ENCODE measurements at places on chromosomes 16 and 17. TPM values are rescaled to one million over a fixed set of nuclear protein-coding genes. Genes with fewer than 3 reads are reported as not detected.

The PRSS53 gene
- total RNA-seq, result 0.39 TPM

- peak; percentile 10 for DNase-seq
Observed at GRCh38 chr17:52178012-52178411, 19.5 kb upstream of the CA10 start.

DNA sequence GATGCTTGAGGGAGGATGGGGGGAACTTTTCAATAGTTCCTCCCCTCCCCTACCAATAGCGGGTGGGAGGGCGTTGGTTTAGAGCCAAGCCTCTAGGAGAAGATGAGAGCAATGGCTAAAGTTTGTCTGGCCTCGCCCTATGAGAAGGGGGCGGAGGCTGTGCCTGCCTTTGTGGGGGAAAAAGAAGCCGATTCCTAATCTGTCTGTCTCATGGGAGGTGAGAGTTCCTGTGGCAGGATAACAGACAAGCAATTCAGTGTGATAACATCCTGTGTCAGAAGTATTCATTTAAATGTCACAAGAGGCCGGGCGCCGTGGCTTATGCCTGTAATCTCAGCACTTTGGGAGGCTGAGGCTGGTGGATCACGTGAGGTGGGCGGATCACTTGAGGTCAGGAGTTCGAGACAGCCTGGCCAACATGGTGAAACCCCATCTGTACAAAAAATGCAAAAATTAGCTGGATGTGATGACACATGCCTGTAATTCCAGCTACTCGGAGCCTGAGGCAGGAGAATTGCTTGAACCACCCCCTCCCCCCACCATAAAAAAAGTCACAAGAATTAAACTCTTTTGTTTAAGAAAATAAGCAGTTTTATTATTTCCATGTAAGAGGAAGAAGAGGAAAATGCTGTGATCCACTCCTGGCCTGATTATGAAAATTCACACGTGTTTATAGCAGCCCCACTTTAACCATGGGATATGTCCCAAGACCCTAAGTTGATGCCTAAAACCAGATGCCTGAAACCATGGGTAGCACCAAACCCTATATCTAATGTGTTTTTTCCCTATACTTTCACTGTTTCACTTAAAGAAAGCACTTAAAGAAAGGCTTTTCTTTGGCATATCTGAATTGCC, 1.7 kb downstream of the SLFN5 start:
- peak; percentile 78 for DNase-seq

- DNase-seq, result no peak
Observed at GRCh38 chr16:61555718-61556441, 480.4 kb downstream of the CDH8 start.

- no peak for DNase-seq
Observed at GRCh38 chr16:13527332-13527731, 392.6 kb upstream of the ERCC4 start.

The PITPNC1 gene
- total RNA-seq, result 21.7 TPM

DNA sequence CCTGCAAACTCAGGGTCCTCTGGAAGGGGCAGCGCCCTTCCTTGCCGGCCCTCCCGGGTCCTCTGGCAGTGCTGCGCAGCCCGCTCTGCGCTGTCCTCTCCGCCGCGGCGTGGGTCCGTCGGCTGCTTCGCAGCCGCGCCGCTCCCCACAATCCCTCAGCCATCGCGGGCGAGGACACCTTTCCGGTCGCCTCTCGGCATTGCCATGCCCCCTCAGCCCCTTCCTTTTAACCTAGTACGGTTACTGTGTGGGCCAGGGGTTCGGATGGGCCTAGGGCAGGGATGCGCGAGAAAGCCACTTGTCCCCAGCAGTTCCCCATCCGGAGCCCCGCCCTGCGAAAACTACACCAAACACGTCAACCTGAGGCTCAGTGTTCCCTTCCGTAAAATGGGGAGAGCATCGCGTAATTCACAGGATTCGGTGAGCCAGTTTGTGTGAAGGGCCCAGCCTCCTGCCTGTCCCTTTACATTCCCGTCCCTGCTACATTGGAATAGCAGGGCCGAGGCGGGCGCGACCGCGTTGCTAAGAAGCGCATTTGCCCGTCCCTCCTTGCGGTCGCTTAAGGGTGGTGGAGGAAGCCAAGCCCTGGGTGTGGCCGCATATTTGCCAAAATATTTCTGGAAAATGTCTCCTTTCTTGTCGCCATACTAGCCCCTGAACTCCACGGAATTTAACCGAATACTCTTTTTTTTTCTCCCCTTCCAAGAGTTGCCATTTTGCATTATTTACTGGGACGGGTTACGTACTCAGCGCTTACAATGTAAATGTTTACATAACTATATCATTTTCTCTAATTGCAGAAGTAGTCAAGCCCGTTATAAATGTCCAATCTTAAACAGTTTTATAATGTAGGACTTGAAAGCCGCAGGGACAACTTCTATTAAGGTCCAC, 13.2 kb downstream of the COPZ2 start:
- DNase-seq, result no peak

GRCh38 chr16:65989861-65990604, 376.5 kb upstream of the CDH5 start:
- DNase-seq, result no peak

DNA sequence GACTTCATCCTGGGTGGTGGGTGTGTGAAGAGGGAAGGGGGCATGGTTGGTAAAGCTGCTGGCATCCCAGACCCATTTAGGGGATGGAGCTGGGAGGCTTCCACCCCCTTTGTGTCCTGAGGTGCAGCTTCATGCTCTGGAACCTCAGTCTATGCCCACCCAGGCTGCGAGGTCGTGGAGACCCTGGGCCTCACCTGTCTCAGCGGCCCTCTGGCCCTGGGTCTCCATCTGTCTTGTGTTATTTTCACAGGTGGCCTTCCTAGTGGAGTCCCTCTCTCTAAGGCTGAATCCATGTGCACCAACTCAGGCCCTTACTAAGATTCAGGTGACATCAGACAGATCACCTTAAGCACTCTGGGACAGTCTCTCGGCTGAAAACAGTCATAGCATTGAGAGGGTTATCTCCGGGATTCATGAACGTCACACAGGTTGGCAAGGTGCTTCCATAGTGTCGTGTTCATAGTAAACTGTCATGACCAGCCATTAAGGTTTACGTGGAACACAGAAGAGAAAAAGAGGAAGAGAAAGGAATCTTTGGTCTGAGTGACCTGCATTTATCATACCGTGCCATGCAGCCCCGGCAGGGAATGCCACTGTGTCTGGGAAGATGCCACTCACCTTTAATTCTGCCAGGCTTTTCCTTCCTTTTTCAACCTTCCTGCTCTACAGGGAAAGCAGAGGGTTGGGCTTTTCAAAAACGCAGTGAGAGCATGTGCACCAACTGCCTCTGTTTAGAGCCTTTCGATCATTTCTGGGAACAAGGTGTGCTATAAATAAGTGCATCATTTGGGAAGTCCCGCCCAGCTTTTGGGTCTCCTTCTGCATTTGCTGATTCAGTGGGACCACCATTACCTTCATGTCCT, 4.5 kb upstream of the FOXL1 start:
- DNase-seq, result no peak

DNA sequence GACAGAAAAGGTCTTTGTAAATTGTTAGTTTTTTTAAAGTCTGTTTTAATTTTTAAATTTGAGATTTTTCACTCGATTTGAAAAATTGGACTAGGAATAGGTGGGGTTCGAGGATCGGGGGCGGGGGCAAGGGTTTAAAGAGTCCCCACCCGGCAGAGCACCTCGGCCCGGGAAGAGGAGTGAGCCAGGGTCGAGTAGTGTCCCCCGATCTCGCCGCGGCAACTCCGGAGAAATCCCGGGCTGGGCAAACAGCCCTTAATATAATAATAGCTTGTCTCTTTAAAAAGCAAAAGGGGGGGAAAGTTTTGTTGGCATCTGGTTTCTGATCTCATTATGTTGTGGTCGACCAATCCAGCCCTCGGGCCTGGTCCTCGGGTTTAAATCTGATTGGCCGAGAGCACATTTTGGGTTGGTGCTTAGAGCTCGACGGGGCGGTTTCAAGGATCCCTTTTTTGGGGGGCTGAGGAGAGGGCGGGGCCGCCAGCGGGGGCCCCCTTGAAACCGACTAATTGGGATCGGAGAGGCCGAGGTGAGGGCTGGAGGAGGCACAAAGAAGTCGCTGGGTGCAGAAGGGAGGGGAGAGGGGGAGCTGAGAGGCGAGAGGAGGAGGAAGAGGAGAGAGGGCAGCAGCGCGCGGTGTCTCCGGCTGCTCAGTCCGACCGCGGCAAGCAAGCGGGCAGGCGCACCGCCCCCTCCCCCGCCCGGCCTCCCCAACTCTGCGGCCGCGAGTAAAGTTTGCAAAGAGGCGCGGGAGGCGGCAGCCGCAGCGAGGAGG, at the start of gene FZD2:
Gene FZD2, plus strand, starts transcription at position 653 of the 775 bp plus-strand sequence. CDS start 205 bp downstream, outside the sequence.
- peak; percentile 57 for DNase-seq

The ARHGDIA gene
- total RNA-seq, result 97.7 TPM

DNA sequence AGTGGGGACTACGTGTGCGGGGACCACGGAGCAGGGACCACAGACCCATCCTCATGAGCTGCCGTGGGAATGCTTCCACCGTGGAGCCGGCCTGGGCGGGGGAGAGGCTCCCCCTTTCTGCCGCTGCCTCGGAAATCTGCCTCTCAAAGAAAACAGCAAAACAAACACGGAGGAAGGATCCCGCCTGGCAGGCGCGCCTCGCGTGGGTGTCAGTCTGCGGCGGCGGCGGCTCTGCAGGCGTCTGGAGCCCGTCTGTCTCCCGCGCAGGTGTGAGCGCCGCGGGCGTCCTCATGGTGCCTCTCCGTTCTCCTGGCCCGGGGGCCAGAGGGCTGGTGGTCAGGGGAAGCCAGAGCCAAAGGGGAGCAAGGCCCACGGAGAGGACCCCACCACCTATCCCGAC, 27.5 kb downstream of the GSE1 start:
- no peak for DNase-seq

- DNase-seq, result no peak
Observed at GRCh38 chr16:79519448-79519847, 81.1 kb downstream of the MAF start.

GRCh38 chr17:45982791-45983613, 16.0 kb upstream of the STH start:
- no peak for DNase-seq

The MT1E gene
- 108 TPM for total RNA-seq

DNA sequence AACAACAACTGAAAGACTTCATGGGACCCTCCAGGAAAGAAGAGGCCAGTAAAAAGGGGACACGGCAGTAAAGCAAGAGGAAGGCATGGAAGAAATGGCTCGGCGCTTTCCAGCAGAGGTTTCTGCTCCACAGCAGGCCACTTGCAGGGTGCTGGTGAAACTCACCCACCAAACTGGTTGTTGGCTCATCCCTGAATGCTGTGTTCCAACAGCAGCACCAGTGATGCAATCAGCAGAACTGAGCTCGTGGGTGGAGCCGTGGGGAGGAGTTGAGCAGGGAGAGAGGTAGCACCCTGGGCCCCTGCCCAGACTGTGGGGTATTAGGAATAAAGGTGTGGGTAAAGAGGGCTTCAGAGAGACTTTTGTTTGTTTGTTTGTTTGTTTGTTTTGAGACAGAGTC, 62.8 kb upstream of the ADCY9 start:
- no peak for DNase-seq

DNA sequence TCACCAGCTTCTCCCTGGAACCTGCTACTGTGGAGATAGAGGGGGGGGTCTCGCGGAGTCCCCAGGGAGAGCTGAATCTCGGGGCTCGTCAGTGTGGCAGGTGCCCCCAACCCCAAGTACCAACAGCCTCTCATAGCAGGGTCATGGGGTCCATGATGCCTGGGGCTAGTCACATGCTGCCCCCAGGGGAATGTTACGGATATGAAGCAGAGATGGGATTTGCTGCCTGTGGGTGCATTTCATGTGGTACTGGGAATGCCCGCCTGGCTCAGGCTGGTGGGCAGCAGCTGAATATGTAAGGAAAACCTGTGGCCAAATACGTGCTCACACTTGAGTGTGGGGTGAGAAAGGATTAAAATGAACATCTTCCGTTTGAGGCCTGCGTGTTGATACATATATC, 49.4 kb downstream of the MEAK7 start:
- DNase-seq, result no peak

- DNase-seq, result no peak
Observed at GRCh38 chr16:78100112-78100467, 636 bp downstream of the WWOX start.

DNA sequence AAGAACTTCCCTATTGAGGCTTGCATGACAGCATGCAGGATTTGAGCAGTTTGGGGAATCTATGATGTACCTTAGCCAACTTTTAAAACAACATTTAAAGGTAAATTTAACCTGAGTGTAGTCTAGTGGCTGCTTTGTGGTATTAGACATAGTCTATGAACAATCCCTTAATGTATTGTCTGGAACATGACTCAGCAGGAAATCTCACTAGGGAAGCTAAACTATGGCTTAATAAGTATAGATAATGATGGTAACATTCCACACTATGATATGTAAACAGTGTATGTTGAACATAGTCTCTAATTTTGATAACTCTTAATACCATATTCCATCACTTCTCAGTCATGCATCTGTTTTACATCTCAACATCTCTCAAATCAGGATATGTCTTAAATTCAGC, 52.1 kb upstream of the SLC12A3 start:
- DNase-seq, result no peak

DNA sequence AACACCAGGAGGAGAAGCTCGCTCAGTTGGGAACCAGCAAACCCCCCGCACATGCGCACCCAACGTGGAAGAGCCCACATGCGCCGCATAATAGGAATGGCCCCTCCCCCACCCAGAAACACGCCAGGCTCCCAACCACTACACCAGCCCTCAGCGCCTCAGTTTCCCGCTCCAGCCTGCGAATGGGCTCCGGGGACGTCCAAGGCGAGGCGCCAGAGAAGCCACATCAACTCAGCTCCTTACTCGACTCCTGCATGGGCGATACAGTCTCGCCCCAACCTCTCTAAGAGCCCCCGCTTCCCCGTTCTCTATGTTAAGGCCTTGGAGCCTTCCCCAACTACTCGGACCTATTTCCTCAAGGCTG, 504 bp downstream of the SRSF1 start:
- peak; percentile 80 for DNase-seq

The CXCL16 gene
- total RNA-seq, result 2.4 TPM

- no peak for DNase-seq
Observed at GRCh38 chr17:32929588-32929987, 1.6 kb downstream of the TMEM98 start.

DNA sequence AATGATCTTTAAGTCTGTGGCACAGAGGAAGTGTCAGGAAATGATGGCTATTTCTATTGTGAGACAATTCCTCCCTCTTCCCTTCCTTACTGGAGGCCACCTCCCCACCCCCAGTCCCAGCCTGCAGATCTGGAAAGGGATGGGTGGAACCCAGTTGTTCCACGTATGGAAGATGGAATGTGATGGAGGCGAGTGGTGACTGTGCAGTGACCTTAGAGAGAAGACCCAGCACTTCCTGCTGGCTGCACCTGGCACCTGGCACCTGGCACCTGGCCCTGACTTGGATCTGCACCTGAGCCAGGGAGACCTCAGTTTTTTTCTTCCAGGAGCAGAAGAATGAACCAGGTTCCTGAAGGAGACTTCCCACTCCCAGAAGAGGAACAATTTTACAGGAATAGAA, 33.0 kb upstream of the TMC5 start:
- DNase-seq, result no peak

The ODAD4 gene
- total RNA-seq, result 0.25 TPM
